ENCODE measurements at places on chromosomes 4 and X. TPM values are rescaled to one million over a fixed set of nuclear protein-coding genes. Genes with fewer than 3 reads are reported as not detected.

GRCh38 chr4:180999217-180999616 is 1244.0 kb upstream of the TENM3 start:
- DNase-seq: no peak
- H3K27ac ChIP-seq: no peak overlapping the region
- no peaks in the 10 kb centered on the region for H3K4me1 ChIP-seq
- no peaks in the 10 kb centered on the region for H3K36me3 ChIP-seq

- no peak overlapping the region for H3K4me3 ChIP-seq
- H3K4me1 ChIP-seq: no peaks in the 10 kb centered on the region
- H3K36me3 ChIP-seq: no peaks in the 10 kb centered on the region
- no peak for DNase-seq
Observed at GRCh38 chr4:69517674-69518073, 22.0 kb upstream of the UGT2B4 start.

- no peaks in the 10 kb centered on the region for H3K36me3 ChIP-seq
- H3K27me3 ChIP-seq: no peaks in the 10 kb centered on the region
- H3K4me3 ChIP-seq: no peak overlapping the region
Observed at GRCh38 chr4:89029591-89029990, 27.4 kb downstream of the FAM13A start.

- no peaks in the 10 kb centered on the region for H3K27me3 ChIP-seq
- peaks cover 8% of the 10 kb centered on the region for H3K4me1 ChIP-seq
- no peak overlapping the region for H3K4me3 ChIP-seq
- DNase-seq: peak; percentile 59
- H3K27ac ChIP-seq: no peak overlapping the region
Observed at GRCh38 chr4:56301181-56301996, 85.9 kb downstream of the AASDH start.

GRCh38 chrX:109841869-109842579 is 109.0 kb upstream of the ACSL4 start:
- H3K4me1 ChIP-seq: no peaks in the 10 kb centered on the region
- no peaks in the 10 kb centered on the region for H3K36me3 ChIP-seq
- no peak overlapping the region for H3K27ac ChIP-seq
- no peak overlapping the region for H3K4me3 ChIP-seq

DNA sequence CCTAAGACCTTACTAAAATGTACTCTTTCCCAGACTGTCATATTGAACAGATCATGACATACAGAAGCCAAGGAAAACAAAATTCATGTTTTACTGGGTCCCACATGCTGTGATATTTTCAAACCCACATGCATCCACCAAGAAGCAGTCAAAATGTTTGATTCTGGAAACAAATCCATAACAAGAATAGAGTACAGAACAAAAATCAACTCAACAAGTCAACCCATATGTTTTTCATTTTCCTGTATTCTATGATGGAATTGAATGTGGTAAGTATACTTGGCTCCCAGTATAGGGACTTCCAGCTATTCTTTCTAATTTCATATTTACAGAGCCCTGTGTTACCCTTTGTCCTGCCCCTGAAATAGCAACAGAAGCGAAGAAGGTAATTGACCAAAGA is 106.8 kb downstream of the COL25A1 start:
- H3K4me1 ChIP-seq: no peaks in the 10 kb centered on the region
- no peak overlapping the region for H3K27ac ChIP-seq
- DNase-seq: no peak
- H3K27me3 ChIP-seq: no peaks in the 10 kb centered on the region
- no peak overlapping the region for H3K4me3 ChIP-seq

GRCh38 chrX:118730500-118731247 is 3.3 kb downstream of the IL13RA1 start:
- no peaks in the 10 kb centered on the region for H3K27me3 ChIP-seq
- peaks cover 20% of the 10 kb centered on the region for H3K4me1 ChIP-seq
- no peak overlapping the region for H3K4me3 ChIP-seq
- DNase-seq: no peak
- no peaks in the 10 kb centered on the region for H3K36me3 ChIP-seq
- H3K27ac ChIP-seq: peak overlapping the region; percentile 24

GRCh38 chr4:72209600-72209999 is 177.8 kb downstream of the NPFFR2 start:
- H3K27me3 ChIP-seq: no peaks in the 10 kb centered on the region
- DNase-seq: no peak
- H3K36me3 ChIP-seq: no peaks in the 10 kb centered on the region
- no peak overlapping the region for H3K27ac ChIP-seq

DNA sequence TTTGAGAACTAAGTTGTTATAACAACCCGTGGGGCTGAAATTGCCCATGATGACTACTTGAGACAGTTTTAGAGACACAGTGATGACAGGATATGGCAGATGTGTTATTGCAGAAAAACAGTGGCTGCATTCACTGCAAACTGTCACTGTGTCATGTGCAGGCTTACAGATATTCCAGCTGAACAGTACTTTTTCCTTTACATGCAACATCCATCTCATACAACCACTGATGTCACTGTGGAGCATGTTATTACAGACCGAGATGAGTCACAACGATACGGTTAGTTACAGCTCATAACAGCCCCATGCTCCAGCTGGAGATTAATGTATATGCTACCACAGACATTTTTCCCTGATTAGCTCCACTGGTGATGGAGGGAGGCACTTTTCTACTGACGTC is 207.4 kb downstream of the TMA16 start:
- H3K4me3 ChIP-seq: no peak overlapping the region
- no peak for DNase-seq
- H3K4me1 ChIP-seq: no peaks in the 10 kb centered on the region
- H3K36me3 ChIP-seq: no peaks in the 10 kb centered on the region
- no peaks in the 10 kb centered on the region for H3K27me3 ChIP-seq
- no peak overlapping the region for H3K27ac ChIP-seq

GRCh38 chr4:89026542-89026941 is 30.4 kb downstream of the FAM13A start:
- no peaks in the 10 kb centered on the region for H3K36me3 ChIP-seq
- no peak overlapping the region for H3K27ac ChIP-seq
- DNase-seq: no peak
- no peak overlapping the region for H3K4me3 ChIP-seq

- H3K36me3 ChIP-seq: no peaks in the 10 kb centered on the region
- H3K27me3 ChIP-seq: no peaks in the 10 kb centered on the region
- H3K27ac ChIP-seq: no peak overlapping the region
- no peak overlapping the region for H3K4me3 ChIP-seq
- no peaks in the 10 kb centered on the region for H3K4me1 ChIP-seq
- no peak for DNase-seq
Observed at GRCh38 chrX:71815121-71815905, 52.2 kb downstream of the CXorf49B start.

DNA sequence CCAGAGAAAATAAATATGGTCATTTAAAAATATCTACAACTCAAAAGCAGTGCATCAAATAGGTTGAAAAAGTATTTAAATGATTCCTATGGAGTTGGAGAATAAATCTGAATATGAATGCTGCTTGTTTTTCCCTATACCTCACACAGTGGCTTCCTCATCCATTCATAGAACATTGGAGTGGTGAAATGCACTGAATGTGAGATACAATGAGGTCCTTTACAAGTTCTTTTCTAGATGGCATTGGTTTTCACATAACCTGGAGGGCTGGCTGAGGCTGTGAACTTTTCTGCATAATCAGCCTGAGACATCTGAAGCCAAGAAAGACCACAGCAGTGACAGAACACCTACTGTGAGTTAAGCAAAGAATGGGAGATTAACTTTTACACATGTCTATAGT is 279.1 kb upstream of the NRK start:
- H3K4me3 ChIP-seq: no peak overlapping the region
- H3K36me3 ChIP-seq: no peaks in the 10 kb centered on the region
- H3K27ac ChIP-seq: no peak overlapping the region
- H3K4me1 ChIP-seq: no peaks in the 10 kb centered on the region

- H3K36me3 ChIP-seq: no peaks in the 10 kb centered on the region
- no peak overlapping the region for H3K4me3 ChIP-seq
- H3K27me3 ChIP-seq: no peaks in the 10 kb centered on the region
- no peak overlapping the region for H3K27ac ChIP-seq
Observed at GRCh38 chr4:150224896-150225591, 146.8 kb downstream of the DCLK2 start.

DNA sequence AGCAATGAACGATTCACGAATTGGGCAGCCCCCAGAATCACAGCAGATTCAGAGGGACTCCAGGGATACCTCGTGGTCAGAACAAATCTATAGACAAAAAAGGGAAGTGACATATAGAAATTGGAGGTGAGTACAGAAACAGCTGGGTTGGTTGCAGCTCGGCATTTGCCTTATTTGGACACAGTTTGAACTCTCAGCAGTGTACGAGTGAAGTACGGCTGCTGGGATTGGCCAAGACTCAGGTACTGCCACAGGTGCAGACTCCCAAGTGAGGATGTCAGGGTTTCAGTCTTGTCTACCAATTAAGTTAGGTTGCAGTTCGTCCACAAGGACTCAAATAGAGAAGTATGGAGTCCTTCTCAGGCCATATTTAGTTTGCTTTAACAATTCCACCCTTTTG is 28.2 kb downstream of the HTT-AS start:
- DNase-seq: no peak
- H3K4me3 ChIP-seq: no peak overlapping the region
- H3K4me1 ChIP-seq: peaks cover 32% of the 10 kb centered on the region
- H3K36me3 ChIP-seq: no peaks in the 10 kb centered on the region

DNA sequence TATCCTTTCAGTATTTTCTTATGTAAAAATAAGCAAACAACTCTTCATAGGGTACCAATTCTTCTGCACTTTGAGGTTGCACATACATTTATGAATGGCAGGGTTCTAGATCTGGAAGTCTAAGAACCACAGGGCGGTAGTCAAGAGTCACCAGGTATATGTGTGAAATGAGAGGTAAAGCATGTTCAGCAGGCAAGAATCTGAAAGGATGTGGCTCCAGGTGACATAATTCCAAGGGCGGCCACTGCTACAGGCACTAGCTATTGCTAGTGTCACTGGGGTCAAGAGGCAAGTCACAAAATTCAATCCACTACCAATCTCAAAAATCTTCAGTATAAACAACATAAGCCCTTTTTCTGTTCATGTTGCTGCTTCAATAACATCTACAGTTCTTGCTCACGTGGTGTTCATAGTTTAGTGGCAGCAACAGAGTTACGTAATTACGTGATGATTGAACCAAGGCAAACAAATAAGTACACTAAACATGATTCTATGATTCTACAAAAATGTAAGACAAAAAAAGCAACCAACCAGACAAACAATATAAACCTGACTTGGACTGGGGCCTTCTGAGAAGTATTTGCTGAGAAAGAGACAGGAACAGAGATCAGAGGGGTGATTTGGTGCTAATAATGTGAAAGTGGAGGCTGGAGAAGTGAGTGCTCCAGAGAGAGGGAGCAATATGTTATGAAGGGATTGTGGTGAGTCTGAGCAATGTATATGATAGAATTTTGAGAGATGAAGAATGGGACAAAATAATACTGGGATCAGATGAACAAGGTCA is 101.7 kb downstream of the NAA11 start:
- no peaks in the 10 kb centered on the region for H3K27me3 ChIP-seq
- no peak for DNase-seq
- H3K4me1 ChIP-seq: no peaks in the 10 kb centered on the region
- H3K4me3 ChIP-seq: no peak overlapping the region
- no peaks in the 10 kb centered on the region for H3K36me3 ChIP-seq

GRCh38 chr4:152374153-152374552 is 161.7 kb downstream of the FBXW7 start:
- no peak overlapping the region for H3K27ac ChIP-seq
- no peak overlapping the region for H3K4me3 ChIP-seq
- DNase-seq: no peak
- H3K4me1 ChIP-seq: no peaks in the 10 kb centered on the region
- H3K27me3 ChIP-seq: no peaks in the 10 kb centered on the region

- peak; percentile 68 for DNase-seq
- no peak overlapping the region for H3K4me3 ChIP-seq
- no peaks in the 10 kb centered on the region for H3K27me3 ChIP-seq
- no peaks in the 10 kb centered on the region for H3K36me3 ChIP-seq
- peak overlapping the region; percentile 62 for H3K27ac ChIP-seq
Observed at GRCh38 chrX:72123471-72124185, 8.1 kb downstream of the RTL5 start.

GRCh38 chr4:6362896-6363295 is 93.2 kb downstream of the WFS1 start:
- H3K4me1 ChIP-seq: no peaks in the 10 kb centered on the region
- H3K27me3 ChIP-seq: peaks cover 14% of the 10 kb centered on the region
- no peaks in the 10 kb centered on the region for H3K36me3 ChIP-seq

Gene AADAT
- 4.9 TPM for total RNA-seq

Gene TEX13D
- not detected for total RNA-seq

Gene FRG1
- total RNA-seq: 39.7 TPM

Gene DRP2
- not detected for total RNA-seq

Gene SHROOM4
- 33.2 TPM for total RNA-seq

Gene ABLIM2
- total RNA-seq: 5.2 TPM
